Activated T-cell treated with anti-CD3 and anti-CD28 coated beads, Interleukin-2, amount 50 U/mL, for 72 hours (primary cell): ENCODE measurements at places on chromosomes 16 and 17.
A peak's percentile ranks its signal among the peaks of the same experiment; 100 is the strongest.

DNA sequence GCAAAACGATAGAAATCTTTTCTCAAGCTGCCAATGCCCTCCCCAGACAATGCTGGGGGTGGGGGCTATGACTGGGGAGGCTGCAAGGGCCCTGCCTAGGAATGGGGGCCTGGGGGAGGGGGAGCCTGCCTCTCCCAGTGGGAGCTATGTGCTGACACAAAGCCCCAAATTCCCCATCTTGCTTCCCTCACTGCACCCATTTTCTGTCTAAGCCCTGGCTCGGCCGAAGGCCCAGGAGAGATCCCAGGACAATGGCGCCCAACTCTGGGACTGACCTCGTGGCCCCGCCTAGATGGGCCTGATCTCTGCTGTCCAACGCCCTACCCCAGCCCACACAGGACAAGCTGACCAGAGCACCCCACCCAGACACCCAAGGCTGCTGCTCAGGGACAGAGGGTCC is 11.1 kb upstream of the KCNJ12 start:
- no peak for DNase-seq

GRCh38 chr17:68613739-68614298 is 12.7 kb upstream of the FAM20A start:
- peak; percentile 65 for DNase-seq

GRCh38 chr17:78708510-78708973 is 73.5 kb downstream of the CYTH1 start:
- peak; percentile 57 for DNase-seq

GRCh38 chr16:79282806-79283205 is 317.7 kb downstream of the MAF start:
- DNase-seq = no peak

DNA sequence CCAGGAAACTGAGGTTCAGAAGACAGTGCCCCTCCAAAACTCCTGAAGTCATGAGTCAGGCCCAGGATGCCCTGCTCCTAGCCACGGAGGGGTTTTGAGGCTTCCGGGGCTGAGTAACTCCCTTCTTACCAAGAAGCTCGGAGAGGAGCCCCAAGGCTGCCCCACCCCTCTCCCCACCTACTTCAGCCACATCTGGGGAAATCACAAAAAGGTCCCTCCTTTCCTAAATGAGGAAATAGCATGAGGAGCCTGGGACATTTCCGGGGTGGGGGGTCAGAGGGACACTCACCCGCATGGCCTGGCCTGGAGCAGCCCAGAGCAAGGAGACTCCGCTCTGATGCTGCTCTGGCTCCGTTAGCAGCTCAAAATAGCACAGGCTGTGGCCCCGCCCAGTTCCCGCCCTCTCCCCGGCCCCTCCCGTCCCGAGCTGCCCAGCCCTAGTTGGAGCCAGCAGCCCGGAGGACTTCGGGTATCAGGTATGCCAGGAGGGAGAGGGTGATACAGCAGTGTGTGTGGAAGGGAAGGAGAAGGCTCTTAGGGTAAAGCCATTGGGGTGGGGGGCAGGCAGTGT is 40.1 kb downstream of the MYO18A start:
- peak; percentile 94 for DNase-seq

GRCh38 chr16:71570144-71570543 is 6.7 kb downstream of the TAT start:
- no peak for DNase-seq

DNA sequence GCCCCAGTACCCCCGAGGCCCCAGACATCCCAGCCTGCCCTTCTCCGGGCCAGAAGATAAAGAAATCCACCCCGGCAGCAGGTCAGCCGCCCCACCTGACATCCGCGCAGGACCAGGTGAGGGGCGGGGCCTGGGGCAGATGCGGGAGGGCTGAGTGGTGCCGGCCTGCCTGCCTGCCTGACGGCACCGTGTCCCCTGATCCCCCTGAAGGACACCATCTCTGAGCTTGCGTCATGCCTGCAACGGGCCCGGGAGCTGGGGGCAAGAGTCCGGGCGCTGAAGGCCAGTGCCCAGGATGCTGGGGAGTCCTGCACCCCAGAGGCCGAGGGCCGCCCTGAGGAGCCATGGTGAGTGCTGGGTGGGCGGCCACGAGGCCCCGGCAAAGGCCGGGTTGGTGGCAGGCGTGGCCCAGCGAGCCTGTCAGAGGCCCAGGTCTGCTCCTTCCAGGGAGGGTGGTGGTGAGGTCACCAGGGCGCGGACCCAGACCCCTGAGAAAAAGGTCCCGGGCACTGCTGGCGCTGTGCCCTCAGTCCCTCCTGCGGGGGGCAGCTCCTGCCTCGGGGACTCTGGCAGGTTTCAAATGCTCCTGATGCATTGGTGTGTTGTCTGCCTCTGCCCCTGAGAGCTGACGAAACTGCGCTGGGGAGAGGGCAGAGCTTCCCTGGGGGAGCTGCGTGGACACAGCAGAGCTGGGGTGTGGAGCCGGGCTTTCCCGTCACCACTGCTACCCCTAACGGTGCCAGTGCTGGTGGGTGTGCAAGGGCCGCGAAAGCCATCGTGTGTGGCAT is 1.2 kb downstream of the CDT1 start:
- DNase-seq = peak; percentile 57

- no peak for DNase-seq
These were observed 87.5 kb downstream of the BMERB1 start for GRCh38 chr16:15521758-15522509.

DNA sequence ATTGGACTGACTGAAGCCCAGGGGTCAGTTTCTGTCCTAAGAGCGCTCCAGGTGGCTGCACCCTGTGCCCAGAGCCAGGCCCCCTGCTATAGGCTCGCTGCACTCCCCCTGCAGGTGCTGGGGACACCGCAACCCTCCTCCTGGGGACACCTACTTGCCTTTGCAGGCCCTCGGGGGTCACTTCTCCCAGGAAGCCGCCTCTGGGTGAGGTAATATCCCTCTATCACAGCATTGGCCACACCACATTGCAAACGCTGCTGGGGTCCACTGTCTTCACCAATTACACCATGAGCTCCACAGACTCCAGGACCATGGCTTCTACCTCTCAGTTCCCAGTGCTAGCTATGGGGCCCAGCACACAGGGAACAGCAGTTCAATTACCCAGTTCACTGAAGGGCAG is 14.9 kb downstream of the USP36 start:
- no peak for DNase-seq

DNA sequence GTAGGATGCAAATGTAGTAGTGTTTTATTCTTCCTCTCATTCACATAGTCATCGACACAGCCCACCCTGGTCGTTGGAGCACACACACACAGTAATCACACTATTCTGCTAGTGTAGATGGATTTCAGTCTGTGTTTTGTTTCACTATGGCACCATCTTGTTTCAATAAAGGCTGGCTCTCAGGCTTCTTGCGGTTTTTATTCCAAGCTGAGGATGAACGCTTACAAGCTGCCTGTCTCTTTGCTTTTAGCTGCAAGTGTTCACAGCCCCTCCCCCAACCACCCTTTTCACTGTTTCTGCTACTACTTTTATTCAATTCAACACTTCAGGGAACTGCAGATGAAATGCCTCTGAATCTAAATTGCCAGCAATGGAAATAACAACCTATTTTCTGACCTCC is 140.9 kb upstream of the PMFBP1 start:
- DNase-seq = no peak
